ENCODE measurements at places on chromosomes 7 and 10.
A peak's percentile ranks its signal among the peaks of the same experiment; 100 is the strongest.

DNA sequence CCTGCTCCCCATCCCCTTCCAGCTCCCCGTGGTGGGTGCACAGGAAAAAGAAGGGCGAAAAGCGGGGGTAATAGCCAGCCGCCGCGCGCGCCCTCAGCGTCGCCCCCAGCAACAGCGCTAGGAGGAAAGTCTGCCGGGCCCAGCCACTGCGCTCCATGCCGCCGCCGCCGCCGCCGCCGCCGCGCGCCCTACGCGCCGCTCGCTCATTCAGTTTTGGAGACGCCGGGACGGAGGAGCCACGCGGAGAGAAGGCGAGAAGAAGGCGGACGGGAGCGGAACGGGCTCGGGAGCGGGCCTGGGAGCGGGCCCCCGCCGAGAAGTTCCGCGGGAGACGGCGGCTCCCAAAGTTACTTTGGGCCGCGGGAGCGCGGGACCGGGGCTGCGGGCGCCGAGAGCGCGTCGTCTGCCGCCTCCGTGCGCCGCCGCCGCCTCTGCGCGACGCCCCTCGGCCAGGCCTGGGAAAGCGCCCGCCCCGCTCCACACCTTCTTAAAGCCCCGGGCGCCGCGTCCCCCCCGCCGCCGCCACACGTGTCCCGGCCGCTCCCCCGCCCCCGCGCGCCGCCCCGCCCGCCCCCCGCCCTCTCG lies at the start of gene RELN:
Gene RELN (minus strand): TSS at position 459 of the 585 bp plus-strand sequence. CDS start 302 bp downstream, at position 157.
- DNase-seq: peak; percentile 40

- DNase-seq: no peak
Measured at GRCh38 chr10:106608066-106608465, 556.4 kb downstream of the SORCS1 start.

- DNase-seq: no peak
Measured at GRCh38 chr7:6619961-6620360, 4.6 kb downstream of the ZNF853 start.

DNA sequence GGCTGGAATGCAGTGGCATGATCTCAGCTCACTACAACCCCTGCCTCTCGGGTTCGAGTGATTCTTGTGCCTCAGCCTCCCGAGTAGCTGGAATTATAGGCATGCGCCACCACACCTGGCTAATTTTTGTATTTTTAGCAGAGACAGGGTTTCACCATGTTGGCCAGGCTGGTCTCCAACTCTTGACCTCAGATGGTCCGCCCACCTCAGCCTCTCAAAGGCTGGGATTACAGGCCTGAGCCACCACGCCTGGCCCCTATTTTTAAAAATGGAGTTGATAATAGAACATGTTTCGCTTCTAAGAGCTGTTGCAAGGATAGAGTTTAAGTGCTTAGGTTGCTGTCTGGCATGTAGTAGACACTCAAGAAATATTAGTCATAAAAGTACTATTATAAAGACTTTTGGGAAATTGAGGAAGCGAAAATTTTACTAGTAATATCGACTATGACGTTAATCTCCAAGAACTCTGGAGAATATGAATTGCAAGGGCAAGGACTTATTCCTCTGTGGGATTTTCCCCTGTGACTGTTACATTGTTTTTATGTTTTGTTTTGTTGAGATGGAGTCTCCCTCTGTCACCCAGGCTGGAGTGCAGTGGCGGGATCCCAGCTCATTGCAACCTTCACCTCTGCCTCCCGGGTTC lies 7.9 kb downstream of the GTF2I start:
- no peak for DNase-seq
